ENCODE measurements at places on chromosomes 12 and 14.

GRCh38 chr12:138898-139534 is 72.4 kb downstream of the IQSEC3 start:
- DNase-seq, result no peak

GRCh38 chr12:81010641-81011040 is 67.2 kb upstream of the ACSS3 start:
- DNase-seq, result no peak

- DNase-seq, result no peak
Measured at GRCh38 chr14:32329146-32329545, at the start of gene AKAP6. TSS of gene AKAP6 (plus strand) at chr14:32329298. CDS start at chr14:32433494, 104,196 bp downstream.

DNA sequence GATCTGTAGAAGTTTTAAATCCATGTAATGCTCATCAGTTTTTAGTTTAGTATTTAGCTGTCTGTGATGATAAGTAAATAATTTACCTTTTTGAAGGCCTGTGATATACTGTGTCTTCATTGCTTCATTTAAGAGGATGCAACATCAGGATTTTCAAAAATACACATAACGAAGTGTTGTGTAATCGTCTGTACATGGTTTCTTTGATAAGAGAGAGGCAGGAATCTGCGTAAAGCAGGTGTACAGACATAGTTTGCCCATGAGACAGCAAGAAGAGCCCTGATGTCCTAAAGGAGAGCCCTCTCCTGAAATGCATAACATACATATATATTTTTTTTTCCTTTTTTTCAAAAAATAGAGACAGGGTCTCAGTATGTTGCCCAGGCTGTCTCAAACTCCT is 44.8 kb downstream of the RASSF3 start:
- DNase-seq, result no peak

DNA sequence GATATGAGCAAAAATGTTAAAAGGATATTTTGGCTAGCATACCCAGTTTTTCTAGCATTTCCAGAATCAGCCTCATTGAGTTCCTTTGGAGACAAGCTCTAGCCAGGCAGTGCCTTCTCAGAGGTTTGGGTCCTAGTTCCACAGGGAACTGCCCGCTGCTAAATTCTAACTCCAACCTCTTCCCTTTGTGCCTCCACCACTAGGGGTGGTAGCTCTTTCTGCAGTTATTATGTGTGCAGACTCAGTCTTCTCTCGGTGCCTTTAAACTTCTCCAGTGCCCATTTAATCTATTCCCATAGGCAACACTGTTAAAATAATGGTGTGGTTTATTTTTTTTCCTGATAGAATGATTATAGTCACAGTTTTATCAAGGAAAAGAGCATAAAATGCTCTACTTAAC is 21.5 kb upstream of the SLC25A3 start:
- DNase-seq, result no peak

DNA sequence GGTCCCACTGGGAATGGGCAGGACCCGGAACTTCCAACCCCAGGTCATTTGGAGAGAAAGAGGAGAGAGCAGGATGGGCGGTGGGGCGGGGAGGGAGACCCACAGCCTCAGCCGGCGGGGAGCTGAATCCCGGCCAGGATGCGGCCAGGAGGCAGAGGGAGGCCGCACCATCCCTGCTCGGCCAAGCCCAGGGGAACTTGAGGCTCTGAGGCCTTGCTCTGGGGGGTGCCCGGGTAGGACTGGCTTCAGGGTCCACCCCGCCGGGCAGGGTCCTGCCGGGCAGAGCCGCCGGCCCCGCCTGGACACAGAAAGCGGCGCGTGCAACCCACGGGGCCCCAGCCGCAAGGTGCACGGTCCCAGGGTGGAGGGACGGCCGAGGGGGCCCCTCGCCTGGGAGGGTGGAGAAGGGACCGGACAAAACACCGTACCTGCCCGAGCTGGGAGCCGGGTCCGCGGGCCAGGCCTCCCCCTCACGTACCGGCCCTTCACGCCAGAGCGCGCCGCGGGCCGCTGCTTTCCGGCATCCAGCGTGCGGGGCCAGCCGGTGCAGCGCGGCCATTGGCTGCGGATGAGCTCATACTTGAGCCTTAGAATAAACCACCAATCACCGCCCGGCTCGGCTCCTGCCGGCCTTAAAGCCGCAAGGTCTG is at the start of gene RPS6KL1:
Gene RPS6KL1, minus strand, starts transcription at position 509 of the 650 bp plus-strand sequence. CDS start 1,719 bp downstream, outside the sequence.
- peak; percentile 95 for DNase-seq

GRCh38 chr14:84403585-84403984 is 1126.4 kb upstream of the FLRT2 start:
- no peak for DNase-seq

DNA sequence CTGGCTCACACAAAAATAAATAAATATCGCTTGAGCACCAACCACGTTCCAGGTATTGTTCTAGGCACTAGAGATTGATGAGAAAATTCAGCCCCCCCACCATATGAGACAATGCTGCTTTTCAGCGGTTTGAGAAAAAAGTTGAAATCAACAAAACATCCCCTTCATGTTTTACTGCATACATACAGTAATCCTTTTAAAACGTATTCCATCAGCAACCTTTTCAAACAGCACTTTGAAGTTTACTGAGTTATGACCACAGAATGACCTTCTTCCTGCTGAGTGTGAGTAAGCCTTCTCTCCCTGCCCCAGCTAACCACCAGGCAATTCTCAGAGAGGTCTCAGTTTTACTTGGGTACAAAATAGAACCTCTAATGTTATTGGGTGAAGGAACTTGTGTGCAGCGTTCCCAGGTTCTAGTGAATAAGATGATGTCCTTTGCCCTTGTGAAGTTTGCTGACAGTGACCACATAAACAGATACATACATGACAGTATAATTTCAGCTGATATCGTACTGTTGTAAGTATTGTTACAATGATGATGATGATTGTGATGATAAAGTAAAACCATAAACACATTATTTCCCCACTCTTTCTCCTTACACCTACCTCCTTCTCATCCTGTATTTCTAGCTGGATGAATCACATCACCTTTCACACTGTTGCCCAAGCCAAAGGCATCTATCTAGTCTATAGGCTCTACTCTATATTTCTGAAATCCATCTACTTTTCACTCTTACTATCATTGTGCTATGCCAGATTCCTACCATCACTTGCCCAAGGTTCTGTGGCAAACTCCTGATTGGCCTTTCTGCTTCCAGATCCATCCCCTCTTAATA is 124.4 kb upstream of the KRR1 start:
- no peak for DNase-seq

DNA sequence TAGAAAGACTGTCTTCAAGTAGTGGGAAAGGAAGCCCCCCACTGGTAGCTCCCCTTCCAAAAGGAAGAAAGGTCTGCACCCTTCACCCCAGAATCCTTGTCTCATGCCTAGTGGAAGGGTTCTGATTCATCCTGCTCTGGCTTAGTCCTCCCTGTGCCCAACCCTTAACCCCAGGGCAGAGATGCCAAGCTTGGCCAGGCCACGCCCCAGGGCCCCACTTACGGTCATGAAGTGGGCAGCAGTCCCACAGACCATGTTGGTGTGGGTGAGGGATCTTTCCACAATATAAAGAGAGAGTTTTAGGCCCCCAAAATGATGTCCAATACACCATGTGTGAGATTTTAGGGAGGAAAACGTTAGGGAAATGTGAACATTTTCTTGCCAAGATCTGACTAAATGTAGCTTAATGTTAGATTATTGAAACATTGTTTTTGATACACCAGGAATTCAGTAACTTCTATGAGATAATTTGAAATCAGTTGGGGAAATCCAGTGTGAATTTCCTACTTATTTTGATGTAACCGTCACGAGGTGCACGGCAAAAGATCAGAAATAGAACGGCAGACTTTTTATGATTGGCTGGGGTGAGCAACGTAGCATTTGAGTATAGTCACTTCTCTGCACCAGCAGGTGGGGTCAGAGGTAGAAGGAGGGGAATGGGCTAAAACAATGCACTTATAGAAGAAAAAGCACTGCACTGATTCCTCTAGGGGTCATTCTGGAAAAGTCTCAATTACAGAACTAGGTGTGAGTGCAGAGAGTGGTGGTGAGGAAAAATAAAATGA is 8.2 kb upstream of the SSPN start:
- no peak for DNase-seq

GRCh38 chr14:73752297-73752992 is 38.3 kb upstream of the PNMA1 start:
- no peak for DNase-seq

DNA sequence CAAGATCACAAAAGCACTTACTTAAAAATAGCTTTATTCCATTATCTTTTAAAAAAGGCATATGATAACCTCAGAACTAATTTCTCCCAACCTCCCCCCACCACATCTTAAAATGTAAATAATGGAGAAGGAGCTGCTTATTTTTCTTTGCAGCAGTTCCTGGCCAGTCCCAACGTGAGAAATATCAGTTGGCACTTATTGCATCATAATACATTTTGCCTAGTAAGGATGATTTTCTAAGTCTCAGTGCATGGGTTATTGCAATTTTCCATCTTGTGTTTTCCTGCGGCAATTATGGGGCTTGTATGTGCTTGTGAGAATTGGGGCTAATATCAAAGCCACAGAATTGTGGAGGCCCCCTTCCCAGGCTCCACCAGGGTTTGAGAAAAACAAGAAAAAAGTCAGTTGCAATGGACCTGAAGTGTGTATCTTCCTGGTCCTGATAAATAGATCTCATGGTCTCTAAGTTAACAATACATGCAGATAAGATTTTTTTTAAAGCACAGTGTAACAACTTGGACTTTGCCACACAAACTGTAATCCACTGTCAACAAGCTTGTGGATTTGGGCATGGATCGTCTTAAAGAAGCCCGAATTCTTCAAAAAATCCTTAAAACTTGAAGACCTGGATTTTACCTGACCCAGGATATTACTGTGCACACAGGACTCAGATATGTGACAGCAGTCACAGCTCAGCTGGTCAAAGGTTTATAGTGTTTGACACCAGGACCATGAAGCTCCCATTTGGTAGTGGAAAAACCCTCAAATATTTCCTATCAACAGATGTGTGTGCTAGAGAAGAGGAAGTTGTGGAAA is 2.8 kb upstream of the WSB2 start:
- DNase-seq, result no peak

DNA sequence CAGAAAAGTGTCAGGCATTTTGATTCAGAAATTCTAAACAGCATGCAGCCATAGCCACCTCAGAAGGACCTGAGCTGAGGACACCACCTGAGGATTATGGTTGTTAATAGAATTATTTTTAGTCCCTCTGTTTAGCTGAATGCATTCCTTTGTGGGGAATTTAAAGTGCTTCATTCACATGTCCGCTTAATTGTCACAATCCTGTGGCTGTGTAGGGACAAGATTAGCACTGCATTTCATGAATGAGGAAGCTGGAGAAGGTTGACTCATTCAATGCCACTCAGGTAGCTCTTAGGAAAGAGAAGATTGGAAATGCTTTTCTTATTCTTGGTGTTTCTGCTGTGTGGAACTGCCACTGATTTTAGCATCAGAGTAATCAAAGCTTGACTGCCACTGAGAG is 42.0 kb upstream of the KRR1 start:
- DNase-seq, result no peak

GRCh38 chr12:111405859-111406473 is at the start of gene SH2B3:
TSS of gene SH2B3 (plus strand) at chr12:111405923. CDS start at chr12:111418146, 12,223 bp downstream.
- DNase-seq, result no peak

DNA sequence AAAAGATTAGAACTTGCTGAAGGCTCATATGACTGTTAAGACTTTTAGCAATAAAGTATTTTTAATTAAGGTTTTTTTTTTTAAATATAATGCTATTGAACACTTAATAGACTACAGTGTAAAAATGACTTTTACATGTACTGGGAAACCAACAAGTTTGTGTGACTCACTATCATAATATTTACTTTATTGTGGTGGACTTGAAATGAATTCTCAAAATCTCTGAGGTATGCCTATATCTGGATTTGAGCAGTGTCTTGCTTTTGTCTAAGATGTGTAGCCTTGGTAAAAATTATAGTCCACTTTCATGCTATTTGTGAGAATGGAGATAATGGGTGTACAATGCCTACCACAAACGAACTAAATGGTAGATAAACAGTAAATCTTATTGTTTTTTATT is 33.9 kb upstream of the NAV3 start:
- DNase-seq, result no peak

GRCh38 chr12:91601054-91601453 is 418.4 kb upstream of the DCN start:
- DNase-seq, result no peak

DNA sequence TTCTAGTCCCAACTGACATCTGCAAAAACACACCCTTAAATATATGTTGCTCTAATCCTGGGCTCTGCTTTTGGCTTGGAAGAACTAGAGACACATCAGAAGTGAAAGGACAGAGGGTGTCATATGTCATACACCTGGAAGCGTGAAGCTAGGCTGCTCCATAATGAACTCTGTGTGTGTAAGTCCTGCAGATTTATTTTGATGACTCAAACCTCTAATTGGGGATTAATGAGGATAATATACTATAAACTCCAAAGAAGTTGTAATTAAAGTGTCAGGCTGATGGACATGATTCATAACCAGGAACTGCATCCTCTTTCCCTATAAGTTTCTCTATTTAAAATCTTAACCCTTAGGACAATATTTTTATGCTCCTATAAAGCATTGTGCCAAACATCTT is 4.4 kb upstream of the KCNK10 start:
- DNase-seq, result no peak

DNA sequence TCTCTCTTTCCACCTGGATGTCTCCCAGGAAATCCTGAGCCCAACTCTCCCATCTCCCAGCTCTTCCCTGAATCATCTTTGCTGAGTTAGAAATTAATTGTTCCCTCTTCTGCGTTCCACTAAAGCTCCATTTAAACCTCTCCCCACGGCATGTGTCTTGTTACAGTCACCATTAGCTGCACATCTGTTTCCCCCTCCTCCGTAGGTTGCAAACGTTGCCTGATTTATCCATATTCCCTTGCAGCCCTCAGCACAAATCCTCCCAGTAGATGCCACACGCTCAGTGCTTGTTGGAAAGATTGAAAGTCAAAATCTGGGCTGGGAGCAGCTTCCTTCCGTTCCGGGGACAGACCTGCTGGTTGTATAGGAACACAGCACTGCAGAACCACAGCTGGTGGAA is 90.4 kb downstream of the SLC24A4 start:
- no peak for DNase-seq

GRCh38 chr12:104695453-104696148 is 238.9 kb downstream of the CHST11 start:
- DNase-seq, result peak; percentile 86

- no peak for DNase-seq
Measured at GRCh38 chr14:93319958-93320357, 12.9 kb downstream of the BTBD7 start.

DNA sequence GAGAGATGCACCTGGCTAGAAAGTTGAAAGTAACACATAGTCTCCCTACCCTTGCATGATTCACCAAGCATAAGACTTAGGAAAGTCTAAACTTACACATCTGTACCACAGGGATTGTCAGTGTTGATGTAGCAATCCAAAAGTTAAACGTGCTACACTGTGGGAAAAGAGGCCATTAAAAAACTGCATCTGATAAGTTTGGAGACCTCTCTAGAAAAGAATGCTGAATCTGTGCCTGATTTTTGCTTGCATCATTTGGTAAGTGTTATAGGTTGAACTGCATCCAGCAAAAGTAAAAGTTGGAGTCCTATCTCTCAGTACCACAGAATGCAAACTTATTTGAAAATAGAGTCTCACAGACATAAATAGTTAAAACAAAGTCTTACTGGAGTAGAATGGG is 126.6 kb downstream of the SLC6A15 start:
- no peak for DNase-seq

- DNase-seq, result no peak
Measured at GRCh38 chr12:46400406-46400805, 27.8 kb upstream of the SLC38A2 start.
